ENCODE measurements at places on chromosomes 12 and 14.
A peak's percentile ranks its signal among the peaks of the same experiment; 100 is the strongest.

DNA sequence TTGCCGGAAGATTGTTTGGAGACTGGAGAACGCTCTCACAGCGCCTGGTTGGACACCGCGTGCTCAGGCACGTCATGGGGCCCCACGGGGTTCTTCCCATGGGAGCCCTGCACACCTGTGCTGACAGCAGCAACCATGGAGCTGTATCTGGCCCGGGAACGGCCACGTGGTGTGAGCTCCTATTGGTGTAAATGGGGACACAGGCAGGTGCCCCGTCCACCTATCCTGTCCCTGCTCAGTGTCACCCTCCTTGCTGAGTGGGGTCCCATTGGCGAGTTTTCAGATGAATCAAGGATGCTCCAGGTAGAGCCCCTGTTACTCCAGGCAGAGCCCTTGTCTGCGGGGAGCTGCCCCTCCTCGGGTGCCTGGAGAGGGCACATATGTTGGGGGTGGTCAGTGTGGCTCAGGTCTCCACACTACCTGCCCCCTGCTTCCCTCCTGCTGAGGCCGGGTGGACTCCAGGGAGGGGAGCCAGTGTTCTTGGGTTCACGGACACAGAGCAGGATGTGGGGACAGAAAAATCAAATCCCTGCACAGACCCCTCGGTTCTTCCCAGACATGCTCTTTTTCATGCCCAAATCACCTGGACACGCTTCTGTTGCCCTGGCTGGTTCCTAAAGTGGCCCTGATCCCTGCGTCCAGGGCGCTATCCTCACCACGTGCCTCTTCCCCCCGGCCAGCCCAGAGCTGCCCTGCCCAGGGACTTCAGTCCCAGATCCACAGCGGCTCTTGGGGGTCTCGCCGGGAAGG is 250.1 kb downstream of the ADGRD1 start:
- no peak for DNase-seq

- peak; percentile 33 for DNase-seq
These were observed 39.8 kb downstream of the CACNA2D4 start for GRCh38 chr12:1878695-1879094.

DNA sequence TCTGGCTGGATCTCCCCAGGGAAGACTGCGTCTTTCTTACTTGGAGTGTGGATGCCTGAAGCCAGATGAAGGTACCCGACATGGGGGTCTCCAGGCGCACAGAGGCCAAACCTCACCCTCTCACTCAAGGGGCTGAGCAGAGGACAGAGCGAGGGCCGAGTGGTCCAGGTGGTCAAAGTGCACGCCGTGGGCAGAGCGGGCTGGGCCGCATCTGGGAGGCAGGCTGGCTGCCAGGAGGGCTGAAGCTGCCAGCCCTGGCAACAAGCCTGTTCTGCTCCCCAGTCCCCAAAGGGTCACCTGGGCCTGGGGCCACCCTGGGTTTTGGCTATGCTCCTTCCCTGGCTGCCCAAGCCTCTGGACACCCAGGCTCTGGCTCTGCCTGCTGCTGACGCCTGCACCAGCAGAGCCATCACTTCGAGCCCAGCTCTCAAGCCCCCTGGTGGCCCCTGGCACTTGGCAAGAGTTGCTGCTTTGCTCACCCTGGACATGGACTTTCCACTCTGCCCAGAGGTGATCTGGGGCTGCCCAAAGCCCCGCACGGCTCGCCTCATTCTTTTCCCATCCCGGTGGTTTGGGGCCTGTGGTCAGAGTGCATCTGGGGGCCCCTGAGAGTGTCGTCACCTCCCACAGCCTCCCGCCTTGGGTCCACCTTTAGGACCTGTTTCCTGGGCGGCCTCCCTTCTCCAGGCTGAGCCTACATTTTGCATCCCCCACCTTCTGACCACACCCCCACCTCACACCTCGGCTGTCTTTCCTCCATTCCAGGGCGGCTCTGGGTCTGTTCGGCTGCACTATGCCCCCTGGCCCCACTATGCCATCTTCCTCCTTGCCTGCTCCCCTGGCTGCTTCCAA is 2.8 kb downstream of the ADSS1 start:
- DNase-seq: no peak

- no peak for DNase-seq
These were observed 19.8 kb downstream of the MYRFL start for GRCh38 chr12:69844836-69845235.

DNA sequence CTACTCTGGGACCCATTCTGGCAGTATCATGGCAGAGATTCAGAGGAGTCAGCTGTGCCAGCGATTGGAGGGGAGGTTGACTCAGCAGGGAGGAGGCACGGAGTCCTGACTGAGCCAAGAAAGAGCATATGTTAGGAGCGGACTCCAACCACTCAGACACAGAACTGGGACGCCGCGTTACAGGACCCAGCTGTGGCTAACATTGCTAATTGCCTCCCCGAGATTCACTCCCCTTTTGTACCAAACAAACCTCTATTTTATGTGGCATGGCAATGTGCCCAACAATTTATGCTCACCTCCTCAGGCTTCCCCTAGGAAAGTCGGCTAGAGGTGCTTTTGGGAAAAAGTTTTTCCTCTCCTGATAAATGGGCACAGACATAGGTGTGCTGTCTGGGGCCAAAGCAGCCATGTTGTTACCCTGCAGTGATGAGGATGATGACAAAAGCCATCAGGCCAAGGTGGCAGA is 15.2 kb upstream of the CLIP1 start:
- DNase-seq: no peak

DNA sequence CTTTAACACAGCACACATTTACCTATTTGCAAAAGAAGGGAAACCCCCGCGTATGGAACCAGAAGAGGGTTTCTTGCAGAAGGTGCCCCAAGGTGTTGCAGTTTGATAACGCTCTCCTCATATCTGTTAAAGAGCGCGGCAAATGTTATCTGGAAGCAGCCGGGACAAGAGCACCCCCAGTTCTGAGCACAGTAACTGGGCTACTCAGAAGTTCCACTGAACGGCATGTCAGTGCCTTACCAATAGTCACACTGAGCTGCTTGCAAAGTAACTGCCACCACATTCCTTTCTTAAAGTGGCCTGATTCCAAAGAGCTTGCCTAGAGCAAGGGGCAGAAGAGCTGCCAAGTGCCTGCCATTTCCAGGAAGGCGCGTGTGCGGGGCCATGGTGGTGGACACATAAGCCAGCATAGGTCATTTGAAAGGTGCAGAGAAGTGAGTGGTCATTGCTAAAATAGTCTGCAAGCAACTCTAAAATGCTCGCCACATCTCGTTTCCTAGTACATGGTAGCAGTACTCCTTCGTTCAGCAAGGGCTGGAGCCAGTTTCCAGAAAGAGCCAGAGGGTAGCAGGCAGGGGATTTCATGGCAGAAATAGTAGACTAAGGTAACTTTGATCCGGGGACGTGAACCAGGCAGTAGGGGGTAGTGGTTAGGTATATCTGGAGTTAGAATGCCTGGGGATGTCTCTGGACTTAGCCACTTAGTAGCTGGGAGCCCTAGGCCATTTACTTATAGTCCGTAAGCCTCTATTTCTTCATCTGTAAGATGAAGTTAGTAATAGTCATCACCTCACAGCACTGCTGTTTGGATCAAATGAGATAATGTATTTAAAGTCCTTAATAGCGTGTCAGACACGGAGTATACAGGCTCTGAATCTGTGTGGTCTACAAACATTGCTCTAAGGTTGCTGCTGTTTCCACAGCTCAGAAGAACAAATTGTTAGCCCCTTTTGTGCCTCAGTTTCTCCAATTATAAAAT is 37.6 kb downstream of the SPTB start:
- no peak for DNase-seq

DNA sequence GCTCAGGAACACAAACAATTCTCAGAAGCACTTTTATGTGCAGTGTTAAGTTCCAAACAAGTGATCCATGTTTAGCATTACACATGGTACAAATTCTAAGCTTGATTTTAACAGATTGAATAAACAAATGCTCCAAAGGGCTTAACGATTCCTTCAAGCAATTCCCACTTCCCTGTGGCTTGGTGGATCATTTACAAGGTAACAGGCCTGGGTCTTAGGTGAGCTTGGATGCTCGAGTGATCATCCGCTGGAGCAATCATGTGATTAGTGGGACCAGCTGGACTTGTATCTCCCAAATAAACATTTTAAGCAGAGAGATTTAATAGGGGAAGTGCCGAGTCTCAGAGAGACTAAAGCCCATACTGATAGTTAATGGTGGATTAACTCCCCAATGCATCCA is 70.7 kb downstream of the CALM1 start:
- no peak for DNase-seq

DNA sequence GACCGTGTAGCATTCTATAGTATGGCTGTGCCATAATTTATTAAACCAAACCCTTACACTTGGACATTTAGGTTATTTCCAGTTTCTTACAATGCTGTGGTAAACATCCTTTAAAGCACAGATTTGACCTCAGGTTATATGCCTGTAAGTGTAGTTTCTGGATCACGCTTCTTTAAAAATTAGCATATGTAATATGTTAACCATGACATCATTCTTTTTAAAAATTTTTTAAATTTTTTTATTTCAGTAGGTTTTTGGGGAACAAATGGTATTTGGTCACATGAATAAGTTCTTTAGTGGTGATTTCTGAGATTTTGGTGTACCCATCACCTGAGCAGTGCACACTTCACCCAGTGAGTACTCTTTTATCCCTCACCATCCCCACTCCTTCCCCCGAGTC is 18.3 kb downstream of the SAMD4A start:
- DNase-seq: no peak

GRCh38 chr12:100229876-100230275 is 29.3 kb downstream of the ACTR6 start:
- DNase-seq: no peak

GRCh38 chr12:108826807-108827721 is 30.3 kb downstream of the SSH1 start:
- no peak for DNase-seq

DNA sequence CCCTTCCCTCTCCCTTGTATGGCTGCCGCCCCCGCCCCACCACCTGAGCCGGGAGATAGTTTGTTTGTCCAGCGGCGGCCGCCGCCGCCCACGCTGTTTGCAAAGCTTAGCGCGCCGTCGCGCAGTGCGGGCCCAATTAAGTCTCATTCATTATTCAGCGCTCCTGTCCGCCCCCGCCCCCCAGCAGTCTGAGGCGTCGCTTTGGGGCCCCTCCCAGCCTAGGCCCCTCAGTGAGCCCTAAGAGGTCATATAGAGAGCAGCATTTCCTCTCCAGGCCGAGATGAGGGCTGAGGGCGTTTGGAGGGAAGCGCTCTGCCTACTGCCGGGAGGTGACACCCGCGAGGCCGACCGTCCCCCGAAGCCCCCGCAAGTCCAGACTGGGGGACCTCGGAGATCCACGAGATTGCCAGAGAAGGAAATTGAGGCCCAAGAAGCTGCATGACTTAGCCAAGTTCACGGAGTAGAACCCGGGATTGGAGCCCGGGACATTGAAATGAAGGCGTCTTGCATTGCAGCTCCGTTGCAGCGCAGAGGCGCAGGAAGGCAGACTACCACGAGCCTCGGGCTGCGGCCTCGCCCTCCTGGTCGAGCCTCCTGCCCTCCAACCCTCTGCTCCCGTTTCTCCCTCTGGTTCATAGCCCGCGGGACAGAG is at the start of gene DNAJC22:
Gene DNAJC22, plus strand, starts transcription at position 230 of the 652 bp plus-strand sequence. CDS start 1,985 bp downstream, outside the sequence.
- peak; percentile 77 for DNase-seq

- DNase-seq: no peak
These were observed 2.3 kb downstream of the KLRG1 start for GRCh38 chr12:8991371-8992345.

DNA sequence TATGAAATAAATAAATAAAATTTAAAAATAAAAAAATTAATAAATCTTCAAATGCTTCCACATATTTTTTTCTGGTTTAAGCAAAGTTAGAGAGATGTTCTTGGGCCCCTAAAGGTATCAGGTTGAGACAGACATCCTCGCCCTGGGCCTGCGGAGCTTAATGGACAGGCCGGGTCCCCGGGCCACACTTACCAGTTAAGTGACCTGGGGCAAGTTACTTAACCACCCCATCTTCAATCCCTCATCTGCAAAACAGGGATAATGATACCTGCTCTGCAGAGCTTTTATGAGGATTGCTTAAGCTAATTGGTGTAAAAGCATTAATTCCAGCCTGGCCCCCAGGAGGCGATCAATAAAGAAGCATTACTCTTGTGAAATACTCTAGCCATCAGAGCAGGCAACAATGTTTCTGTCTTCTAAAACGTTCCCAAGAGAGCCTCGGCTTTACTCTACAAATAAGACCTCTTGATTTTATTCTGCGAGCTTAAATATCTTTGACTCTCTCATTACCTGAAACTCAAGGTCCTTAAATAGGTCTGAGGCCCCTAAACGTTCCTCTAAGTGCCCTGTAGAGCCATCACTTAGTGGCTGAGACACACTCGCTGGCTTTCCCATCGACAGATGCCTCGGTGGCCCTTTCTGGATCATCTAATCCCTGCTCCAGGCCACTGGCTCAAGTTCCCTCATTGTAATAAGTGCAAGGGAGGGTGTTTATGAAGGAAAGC is 81.1 kb upstream of the DIO3 start:
- DNase-seq: no peak

DNA sequence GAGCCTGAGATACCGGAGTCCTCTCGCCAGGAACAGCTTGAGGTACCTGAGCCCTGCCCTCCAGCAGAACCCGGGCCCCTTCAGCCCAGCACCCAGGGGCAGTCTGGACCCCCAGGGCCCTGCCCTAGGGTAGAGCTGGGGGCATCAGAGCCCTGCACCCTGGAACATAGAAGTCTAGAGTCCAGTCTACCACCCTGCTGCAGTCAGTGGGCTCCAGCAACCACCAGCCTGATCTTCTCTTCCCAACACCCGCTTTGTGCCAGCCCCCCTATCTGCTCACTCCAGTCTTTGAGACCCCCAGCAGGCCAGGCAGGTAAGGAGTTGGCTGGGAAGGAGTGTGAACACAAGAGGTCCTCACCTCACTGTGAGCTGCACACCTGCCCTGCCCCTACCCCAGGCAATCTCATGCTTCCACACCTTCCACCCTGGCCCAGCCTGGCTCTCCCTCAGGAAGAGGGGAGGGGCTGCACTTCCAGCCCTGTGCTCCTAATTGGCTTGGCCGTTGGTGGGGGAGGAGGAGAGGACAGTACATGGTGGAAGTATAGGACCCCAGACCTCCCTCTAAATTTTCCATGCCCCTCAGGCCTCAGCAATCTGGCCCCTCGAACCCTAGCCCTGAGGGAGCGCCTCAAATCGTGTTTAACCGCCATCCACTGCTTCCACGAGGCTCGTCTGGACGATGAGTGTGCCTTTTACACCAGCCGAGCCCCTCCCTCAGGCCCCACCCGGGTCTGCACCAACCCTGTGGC is 6.2 kb downstream of the C1QL4 start:
- no peak for DNase-seq

GRCh38 chr12:32031109-32031508 is 71.9 kb downstream of the RESF1 start:
- no peak for DNase-seq

GRCh38 chr14:24389226-24389848 is 9.5 kb upstream of the NYNRIN start:
- DNase-seq: no peak

- no peak for DNase-seq
These were observed 75.0 kb upstream of the HIF1A start for GRCh38 chr14:61620130-61620946.

GRCh38 chr12:114692186-114693058 is 8.4 kb upstream of the TBX3 start:
- DNase-seq: no peak

GRCh38 chr12:19761463-19761862 is 322.2 kb downstream of the AEBP2 start:
- no peak for DNase-seq

GRCh38 chr14:21081521-21082142 is 11.5 kb downstream of the ARHGEF40 start:
- no peak for DNase-seq

GRCh38 chr12:126027825-126028224 is 962.6 kb downstream of the AACS start:
- no peak for DNase-seq
